ENCODE measurements at places on chromosomes 13 and 19.

DNA sequence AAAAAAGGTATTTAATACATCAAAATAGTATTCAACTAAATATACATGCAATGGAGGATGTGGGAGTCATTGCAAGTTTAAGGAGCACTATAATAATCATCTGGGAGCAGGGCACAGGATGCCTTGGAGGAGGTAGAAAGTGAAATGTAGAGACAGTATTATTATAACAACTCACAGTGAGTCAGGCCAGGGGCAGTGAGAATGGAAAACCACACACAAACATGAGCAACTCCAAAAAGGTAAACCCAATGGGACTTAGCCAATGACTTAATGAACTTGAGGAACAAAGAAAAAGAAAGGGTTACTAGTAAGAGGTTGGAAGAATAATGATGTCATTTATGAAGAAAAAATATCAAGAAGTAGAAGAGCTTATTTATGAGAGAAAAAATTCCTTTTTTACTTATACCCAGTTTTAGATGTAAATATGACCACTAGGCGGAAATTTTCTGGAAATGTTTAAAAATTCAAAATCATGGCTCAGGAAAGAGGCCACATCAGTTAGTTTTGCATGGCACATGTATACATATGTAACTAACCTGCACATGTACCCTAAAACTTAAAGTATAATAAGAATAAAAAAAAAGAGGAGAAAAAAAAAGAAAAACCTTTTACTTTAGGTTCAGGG, 389.3 kb downstream of the SUCLA2 start:
- no peak for DNase-seq

DNA sequence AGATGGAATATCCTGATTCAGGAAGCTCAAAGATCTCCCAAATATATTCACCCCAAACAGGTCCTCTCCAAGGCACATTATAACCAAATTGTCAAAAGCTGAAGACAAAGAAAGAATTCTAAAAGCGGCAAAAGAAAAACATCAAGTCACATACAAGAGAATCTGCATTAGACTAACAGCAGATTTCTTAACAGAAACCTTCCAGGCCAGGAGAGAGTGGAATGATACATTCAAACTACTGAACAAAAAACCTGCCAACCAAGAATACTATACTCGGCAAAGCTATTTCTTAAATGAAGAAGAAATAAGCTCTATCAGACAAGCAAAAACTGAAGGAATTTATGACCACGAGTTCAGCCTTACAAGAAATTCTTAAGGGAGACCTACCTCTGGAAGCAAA, 120.6 kb upstream of the WASF3 start:
- DNase-seq = no peak

DNA sequence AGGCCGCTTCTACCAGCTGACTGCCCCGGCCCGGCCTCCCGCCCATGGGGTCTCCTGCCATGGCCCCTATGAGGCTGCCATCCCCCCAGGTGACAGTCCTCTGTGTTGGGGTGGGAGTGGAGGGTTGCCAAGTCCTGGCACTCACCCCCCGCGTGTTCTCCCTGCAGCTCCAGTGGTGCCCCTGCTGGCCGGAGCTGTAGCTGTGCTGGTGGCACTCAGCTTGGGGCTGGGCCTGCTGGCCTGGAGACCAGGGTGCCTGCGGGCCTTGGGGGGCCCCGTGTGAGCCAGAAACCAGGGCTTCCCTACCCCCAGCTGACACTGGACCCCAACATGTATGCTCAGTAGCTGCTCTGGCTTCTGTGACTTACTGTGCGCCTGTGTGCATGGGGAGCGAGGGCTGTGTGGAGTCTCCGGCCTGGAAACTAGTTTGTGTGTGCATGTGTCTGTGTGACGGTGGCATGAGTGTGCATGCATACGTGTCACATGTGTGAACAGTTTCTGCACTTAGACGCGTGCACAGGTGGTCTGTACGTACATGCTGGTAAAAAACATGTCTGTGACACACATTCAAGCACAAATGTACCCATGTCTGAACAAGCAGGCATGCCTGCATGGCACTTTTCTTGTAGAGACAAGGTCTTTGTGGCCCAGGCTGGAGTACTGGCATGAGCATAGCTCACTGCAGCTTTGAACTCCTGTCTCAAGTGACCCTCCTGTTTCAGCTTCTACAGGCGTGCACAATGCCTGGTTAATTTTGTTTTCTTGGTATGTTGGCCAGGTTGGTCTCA, 4.9 kb downstream of the ACP4 start:
- DNase-seq = no peak

DNA sequence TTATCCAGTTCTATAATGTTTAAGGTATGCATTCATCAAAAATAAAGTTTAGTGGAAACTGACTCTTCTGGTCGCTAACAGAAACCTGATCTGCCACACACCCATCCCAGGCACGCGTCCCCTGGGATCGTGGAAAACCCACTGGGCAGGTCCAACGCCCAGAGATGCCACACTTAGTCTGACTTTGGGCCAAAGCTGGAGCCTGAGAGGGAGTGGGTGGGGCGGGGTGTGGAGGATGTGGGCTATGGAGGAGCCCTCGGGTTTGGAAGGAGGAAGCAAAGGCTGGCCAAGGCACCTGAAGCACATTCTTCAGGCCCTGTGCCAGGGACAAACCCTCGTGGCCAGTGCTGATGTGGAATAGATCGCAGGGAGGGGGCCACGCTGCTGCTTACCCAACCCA, 2.5 kb downstream of the IGFL1 start:
- no peak for DNase-seq

DNA sequence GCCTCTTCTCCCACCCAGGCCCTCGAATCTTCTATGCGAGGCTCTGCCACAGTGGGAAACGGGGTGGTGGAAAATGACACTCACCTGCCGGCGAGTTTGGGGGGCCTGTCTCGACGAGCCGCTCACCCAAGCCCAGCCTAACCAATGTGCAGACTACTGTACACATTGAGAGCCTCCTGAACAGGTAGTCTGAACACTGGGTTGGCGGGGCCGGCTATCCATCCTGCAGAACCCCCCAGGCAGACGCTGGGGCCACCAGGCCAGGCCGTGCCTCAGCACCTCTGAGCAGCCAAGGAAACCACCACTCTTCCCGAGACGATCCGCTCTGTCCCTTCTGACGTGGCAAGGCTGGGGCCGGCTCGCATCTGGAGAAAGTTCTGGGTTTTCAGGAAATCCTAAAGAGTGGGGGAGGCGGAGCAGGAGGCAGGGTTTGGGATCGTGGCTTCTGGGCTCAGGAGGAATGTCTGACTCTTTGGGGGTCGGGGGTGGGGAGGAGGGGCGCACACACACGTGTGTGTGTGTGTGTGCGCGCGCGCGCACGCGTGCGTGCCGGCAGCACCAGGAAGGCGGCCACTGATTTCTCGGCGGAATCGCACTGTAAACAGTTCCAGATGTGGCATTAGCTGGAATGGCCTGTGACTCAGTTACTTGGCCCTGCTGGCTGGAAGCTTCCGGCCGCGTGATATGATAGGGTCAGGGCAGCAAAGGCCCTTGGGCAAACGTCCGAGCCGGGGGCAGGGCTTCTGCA, 18.5 kb downstream of the TMED1 start:
- no peak for DNase-seq

- DNase-seq = no peak
Measured at GRCh38 chr13:93318534-93319254, 92.1 kb downstream of the GPC6 start.

DNA sequence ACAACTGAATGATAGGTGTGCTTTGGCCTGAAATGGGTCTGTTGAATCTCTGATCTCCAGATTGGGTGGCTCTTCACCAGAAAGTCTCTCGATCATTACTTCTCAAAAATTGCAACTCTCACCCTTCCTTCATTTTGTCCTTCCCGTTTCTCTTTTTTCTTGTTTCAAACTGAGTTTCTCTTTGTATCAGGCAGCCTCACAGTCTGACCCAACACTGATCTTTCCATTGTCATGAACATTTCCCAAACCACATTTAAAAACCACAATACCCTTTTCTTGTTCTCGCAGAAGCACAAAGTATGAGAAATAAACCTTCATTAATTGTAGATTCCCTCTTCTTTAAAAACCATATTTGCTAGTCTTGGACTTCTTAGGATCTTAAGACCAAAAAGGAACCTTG, 33.6 kb upstream of the HMGB1 start:
- DNase-seq = no peak

DNA sequence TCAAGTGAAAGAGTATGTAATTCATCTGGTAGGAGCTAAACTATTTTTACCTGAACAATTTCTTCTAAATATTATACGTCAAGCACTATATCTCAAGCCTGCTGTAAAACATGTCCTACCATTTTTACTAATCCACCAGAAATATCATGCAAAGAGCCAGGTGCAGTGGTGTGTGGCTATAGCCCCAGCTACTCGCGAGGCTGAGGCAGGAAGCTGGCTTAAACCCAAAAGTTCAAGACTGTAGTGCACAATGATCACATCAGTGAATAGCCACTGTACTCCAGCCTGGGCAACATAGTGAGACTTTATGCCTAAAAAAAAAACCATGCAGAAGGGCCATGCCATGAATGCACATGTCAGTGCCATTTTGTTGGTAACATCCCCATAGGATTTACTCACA, 20.7 kb upstream of the CLN5 start:
- DNase-seq = no peak

- no peak for DNase-seq
Measured at GRCh38 chr13:43016226-43016625, 7.2 kb upstream of the DNAJC15 start.

- DNase-seq = peak; percentile 65
Measured at GRCh38 chr19:6739390-6739882, at the start of gene TRIP10. TSS of gene TRIP10 (plus strand) at chr19:6739680. CDS start at chr19:6739762, 82 bp downstream.
